ENCODE measurements at places on chromosomes 2 and 18. TPM values are rescaled to one million over a fixed set of nuclear protein-coding genes. Genes with fewer than 3 reads are reported as not detected.

The GALR1 gene
- 0.11 TPM for polyA plus RNA-seq

The QPCT gene
- 5.6 TPM for polyA plus RNA-seq

The MAPK4 gene
- polyA plus RNA-seq: 9.3 TPM

The DES gene
- polyA plus RNA-seq: 199 TPM

The SNTG2 gene
- polyA plus RNA-seq: 9.1 TPM

The CFAP221 gene
- polyA plus RNA-seq: 91.2 TPM

The ANKRD29 gene
- polyA plus RNA-seq: 9.1 TPM

The PLEKHH2 gene
- polyA plus RNA-seq: 7.4 TPM

The TOGARAM2 gene
- 5.2 TPM for polyA plus RNA-seq
